Activated CD4-positive, alpha-beta T cell treated with anti-CD3 and anti-CD28 coated beads, Interleukin-2, amount 10 ng/mL, durations not matched to agents 7 days and 5 days (primary cell): ENCODE measurements at places on chromosomes 5 and 9.

DNA sequence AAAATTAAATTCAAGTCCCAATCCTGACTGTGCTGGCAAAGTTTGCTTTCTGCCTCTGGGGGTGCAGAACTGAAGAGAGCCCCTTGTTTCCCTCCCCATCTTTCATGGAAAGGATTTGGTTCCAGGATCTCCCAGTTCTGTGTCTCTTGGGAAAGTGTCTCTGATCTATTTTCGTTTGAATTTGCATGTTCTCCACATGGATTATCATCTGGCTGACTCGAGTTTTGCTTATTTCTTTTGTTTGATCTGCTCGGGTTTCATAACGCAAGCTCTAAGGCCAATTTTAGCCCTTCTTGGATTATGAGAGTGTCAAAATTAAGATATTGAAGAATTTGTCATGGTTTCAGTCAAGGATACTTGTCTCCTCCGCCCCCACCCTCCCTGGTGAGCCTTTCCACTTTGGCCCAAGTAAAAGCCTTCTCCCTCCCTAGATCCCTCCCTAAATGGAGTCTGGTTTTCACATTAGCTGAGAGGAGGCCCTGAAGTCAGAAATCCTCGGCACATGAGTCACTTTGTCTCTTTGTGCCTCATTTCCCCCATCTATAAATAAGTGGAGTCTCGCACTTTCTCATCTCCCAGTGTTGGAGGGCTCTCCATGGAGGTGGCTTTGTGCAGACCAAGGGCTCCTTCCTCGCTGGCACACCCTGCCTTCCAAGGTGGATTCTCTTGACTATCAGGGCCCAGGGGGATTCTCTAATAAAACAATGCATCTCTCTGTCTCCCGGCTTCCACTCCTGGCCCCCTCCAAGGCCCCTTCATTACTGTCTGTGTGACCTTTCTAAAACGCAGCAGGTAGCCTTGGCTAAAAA is 17.3 kb downstream of the ADRB2 start:
- DNase-seq, result no peak

DNA sequence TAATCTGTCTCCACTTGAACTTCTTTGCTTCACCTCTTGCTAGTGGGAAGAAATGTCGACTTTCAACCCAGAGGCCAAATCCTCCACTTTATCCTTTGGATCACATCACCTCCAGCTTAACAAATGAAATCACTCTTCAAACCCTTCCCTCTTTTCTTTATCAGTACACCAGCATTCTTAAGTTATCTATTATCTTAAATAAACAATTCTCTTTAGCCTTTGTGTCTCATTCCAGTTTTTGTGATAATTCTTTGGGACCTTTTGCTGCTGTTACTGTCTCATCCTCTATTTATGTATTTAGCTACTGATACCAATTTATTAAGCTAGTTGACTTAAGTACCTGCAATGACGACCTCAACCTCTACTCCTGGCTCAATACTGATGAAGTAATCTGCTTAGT is 28.1 kb upstream of the FBN2 start:
- DNase-seq, result no peak

GRCh38 chr9:109270441-109270840 is 50.4 kb downstream of the EPB41L4B start:
- no peak for DNase-seq

DNA sequence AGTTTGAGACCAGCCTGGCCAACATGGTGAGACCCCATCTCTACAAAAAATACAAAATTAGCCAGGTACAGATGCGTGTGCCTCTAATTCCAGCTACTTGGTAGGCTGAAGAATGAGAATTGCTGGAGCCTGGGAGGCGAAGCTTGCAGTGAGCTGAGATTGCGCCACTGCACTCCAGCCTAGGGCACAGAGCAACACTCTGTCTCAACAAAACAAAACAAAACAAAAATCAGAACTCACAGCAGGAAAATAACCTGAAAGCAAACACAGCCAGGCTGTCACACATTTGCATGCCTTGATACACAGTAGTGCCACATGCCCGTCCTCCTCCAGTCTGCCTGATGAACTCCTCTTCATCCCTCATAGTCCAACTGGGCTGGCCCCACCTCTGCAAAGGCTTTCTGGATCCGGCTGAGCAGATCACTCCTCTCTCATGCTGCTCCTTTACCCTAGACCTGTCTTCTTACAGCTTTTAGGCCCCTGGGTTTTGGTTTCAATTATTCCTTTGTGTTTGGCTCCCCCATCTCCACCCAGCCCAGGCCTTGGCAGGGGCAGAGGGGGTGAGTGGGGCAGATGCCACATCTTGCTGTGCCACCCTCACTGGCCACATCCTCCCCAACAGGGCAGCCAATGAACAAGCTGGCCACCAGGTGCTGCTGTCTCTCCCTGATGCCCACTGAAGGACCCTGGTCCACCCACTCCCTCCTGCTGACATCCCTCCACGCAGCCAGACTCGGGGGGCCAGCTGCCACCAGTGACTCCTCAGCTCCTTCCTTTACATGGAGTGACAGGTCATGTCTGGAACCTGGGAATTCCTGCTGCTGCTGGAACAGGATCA is 62.0 kb upstream of the GGTA1 start:
- DNase-seq, result no peak

GRCh38 chr9:215631-216155 is 1.0 kb downstream of the DOCK8 start:
- no peak for DNase-seq

DNA sequence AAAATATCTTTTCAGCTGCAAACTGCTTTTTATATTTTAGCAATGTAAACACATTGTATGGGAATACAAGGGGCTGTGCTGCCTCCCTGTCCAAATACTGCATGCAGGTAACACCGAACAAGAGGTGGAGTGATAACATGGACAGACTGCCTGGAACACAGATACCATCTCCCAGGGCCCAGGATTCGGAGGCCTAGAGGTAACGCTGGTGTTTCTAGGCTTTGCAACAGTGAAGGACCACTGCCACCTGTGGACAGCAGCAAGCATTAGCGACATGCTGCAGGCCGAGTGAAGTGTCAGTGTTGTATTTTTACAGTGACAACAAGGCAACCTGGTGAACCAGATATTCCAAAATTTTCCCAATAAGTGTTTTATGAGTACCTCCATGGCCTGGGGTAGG is 379.1 kb downstream of the DMRT2 start:
- peak; percentile 11 for DNase-seq

DNA sequence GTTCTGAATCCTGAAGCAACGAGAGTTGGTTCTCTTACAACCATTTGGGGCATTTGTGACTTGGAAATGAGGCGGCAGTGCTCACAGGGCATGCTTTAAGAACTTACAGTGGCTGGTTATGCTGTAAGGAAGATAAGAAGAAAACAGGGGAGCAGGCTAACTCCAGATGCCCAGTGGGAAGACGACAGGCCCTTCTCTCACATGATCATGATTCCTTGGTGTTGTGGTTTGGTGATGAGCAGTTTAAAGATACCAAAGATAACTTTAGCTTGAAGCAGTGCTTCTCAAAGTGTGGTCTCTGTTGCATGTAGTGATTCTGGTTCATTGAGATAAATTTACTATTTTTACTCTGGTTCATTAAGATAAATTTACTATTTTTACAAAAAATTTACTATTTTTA is 2.6 kb upstream of the HABP4 start:
- DNase-seq, result no peak

GRCh38 chr5:97046270-97046982 is 96.0 kb downstream of the LIX1 start:
- no peak for DNase-seq

GRCh38 chr5:76606701-76607100 is 16.5 kb downstream of the F2RL2 start:
- no peak for DNase-seq

DNA sequence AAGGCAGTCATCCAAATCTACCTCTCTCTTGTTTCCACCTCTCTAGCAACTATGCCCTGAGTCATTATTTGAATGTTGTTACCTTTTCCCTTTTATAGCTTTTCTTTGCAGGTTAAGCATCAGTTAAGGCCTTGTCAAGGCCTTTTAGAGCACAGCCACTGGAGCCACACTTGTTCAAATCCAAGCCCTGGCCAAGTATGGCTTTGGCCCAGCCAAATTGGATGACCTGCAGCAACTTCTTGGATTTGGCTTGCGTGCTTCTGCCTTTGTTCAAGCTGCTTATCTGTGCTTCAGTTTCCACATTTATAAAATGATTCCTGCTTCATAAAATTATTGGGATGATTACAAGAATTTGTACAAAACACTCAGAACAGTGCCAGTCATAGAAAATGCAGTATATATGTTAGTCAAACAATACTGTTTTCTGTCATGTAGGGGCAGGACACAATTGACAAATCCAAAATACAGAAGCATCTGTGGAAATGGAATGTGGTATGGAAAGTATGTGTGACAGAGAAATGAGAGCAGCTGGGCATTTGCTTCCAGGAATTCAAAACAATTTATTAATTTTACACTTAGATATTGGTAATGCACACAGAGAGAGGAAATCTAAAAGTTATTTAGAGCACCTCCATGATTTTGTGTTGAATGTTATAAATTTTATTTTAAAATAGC is 17.9 kb upstream of the RLN1 start:
- no peak for DNase-seq

- DNase-seq, result no peak
Measured at GRCh38 chr9:124741662-124742061, 29.4 kb downstream of the NR6A1 start.

DNA sequence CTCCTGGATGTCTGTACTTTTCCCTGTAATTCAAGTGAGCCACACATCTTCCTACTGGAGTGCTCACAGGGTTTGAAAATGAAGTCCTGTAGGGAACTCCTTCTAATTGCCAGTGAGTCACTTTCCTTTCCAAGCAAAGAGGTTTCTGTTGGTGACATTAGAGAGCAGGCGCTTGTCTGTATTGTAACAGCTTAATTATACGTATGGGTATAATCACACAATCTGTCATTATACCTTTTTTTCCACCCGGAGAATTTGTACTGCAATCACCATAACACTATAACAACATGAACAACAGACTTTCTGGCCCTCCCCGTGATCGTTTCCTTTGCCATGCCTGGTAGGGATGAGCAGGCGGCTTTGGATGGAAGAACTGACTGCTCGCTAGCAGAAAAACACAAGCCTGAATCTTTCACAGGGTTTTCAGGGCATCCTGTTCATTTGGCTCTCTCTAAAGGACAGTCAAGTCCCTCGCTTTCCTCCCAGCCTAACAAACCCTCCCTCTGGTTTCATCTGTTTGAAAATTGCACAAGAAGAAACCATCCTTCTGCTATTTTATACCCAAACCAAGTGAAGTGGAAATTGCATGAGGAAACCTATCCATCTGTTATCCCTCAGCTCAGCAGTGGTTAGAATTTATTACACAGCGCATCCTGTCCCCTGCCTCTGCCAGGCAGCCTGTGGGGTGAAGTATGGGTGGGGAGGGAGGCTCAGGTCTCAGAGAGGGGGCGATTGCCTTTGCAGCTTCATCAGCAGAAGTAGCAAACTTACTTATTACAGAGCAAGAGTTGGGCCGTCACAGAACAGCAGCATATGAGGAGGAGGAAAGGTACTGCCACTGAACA is 307.0 kb upstream of the TLE4 start:
- no peak for DNase-seq

- DNase-seq, result no peak
Measured at GRCh38 chr5:124643336-124643735, 103.1 kb downstream of the ZNF608 start.

GRCh38 chr9:128920381-128921058 is at the start of gene PHYHD1:
Gene PHYHD1 (plus strand): TSS chr9:128920982. CDS start chr9:128922324, 1,342 bp downstream.
- no peak for DNase-seq

- DNase-seq, result no peak
Measured at GRCh38 chr9:114230068-114230467, 74.7 kb downstream of the COL27A1 start.

- DNase-seq, result no peak
Measured at GRCh38 chr5:179436321-179437122, 91.3 kb upstream of the ADAMTS2 start.
